Stimulated activated CD4-positive, alpha-beta T cell treated with anti-CD3 and anti-CD28 coated beads, Interleukin-2, amount 100 ng/mL, for 4 hours (primary cell): ENCODE measurements at places on chromosomes 5 and 9.

- no peak for DNase-seq
Observed at GRCh38 chr9:131619680-131620079, 74.4 kb downstream of the PRRT1B start.

GRCh38 chr9:132587592-132587955, 5.2 kb downstream of the BARHL1 start:
- no peak for DNase-seq

DNA sequence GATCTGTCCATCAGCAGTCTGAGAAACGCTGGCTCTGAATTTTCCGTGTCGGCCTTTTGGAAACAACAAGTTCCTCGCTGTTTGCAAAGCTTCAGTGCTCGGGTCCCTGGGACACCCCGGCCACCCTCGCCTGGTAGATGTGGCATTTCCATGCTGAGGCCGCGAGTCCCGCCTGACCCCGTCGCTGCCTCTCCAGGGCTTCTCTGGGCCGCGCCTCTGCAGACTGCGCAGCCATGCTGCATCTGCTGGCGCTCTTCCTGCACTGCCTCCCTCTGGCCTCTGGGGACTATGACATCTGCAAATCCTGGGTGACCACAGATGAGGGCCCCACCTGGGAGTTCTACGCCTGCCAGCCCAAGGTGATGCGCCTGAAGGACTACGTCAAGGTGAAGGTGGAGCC, 4.7 kb downstream of the NTNG2 start:
- no peak for DNase-seq

GRCh38 chr9:135610290-135611141, 28.8 kb downstream of the GLT6D1 start:
- no peak for DNase-seq

GRCh38 chr5:125829349-125829748, 593.9 kb upstream of the GRAMD2B start:
- DNase-seq, result no peak

- no peak for DNase-seq
Observed at GRCh38 chr5:167671176-167671575, 620.3 kb upstream of the WWC1 start.

- DNase-seq, result no peak
Observed at GRCh38 chr9:114314881-114315722, 7.8 kb upstream of the ORM1 start.

DNA sequence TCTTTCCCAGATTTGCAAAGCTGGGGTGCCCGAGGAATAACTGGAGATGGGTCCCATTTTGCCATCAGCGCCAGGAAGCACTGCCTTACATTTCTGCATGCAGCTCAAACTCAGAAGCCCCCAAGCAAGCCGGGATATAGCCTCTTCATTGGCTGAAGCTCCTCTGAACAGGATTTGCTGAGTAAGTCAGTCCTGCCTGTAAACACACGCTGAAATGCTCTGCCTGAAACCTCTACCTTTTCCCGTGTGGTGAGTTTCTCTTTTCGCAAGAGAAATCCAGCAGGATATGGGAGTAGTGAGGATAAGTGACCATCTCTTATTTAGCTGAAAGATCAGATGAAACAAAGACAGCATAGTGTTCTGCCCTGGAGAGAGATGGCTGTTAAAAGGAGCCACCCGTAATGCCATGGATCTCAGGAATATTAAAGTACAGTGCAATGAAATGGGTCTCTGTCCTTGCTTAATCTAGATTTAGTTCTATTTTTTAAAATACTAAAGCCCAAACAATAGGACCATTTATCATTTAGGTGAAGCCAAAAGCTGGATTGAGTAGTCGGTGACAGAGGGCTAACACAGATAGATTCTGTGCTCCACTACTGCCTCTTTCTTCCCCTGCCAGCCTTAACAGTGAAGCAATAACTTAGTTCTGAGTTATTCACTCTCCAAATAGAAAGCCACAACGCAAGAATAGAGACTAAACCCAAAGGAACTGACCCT, 177.5 kb upstream of the PPP2R2B start:
- no peak for DNase-seq

- DNase-seq, result no peak
Observed at GRCh38 chr5:115336201-115336720, 39.8 kb upstream of the CCDC112 start.

- DNase-seq, result no peak
Observed at GRCh38 chr5:103397739-103398581, 139.4 kb downstream of the MACIR start.

- DNase-seq, result no peak
Observed at GRCh38 chr5:84881737-84882136, 497.1 kb upstream of the EDIL3 start.

- no peak for DNase-seq
Observed at GRCh38 chr5:6606884-6607558, 25.8 kb downstream of the NSUN2 start.

GRCh38 chr5:37971483-37972024, 131.7 kb upstream of the GDNF start:
- DNase-seq, result no peak

DNA sequence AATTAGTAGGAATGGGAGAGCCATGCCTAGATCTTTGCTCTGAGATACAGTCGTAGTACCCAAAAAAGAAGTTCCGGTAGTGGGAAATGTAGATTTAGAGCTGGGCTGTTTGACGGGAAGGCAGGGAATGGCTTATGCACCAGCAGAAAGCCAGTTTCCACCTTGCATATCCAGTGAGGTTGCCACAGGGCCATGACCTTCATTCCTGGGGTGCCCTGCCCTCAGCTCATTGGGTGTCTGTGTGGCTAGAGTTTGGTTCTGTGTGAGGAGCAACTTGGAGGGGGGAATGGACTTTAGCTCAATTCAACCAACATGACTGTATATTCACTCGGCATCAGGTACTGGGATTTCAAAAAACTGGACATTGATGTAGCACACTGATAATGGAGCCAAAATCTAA, 300.1 kb downstream of the MLLT3 start:
- DNase-seq, result no peak

- DNase-seq, result no peak
Observed at GRCh38 chr5:39064450-39064849, 9.7 kb downstream of the RICTOR start.

DNA sequence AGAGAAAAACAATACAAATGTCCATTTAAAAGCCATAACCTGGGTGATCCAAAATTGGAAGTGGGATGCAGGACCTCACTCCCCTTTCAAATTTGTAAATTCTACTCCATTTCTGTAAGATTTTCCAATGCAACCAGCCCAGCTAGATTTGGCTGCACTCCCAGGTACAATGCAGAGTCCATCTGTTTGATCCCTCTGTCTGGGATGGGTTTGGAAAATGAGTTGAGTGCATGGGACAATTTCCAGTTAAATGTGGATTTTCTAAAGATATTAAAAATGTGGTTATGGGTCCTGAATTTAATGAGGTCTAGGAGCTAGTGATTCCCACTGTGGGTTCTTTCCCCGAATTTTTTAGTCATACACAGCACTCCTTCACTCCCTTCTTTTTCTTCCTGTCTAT, 104.0 kb upstream of the ATP10B start:
- DNase-seq, result no peak

DNA sequence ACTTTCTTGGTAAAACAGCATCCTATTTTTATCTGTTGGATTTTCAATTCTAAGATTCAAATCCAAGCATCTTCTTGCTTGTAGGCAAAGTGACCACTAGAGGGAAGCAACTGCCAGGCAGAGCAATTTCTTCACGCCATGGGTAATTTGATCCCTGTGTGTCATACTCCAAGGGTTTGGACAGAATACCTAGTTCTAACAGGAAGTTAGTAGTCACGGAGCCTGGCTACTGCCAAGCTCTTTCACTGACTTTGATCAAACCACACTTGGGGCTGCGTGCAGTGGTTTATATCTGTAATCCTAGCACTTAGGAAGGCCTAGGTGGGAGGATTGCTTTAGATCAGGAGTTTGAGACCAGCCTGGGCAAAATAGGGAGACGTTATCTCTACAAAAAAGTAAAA, 473.6 kb upstream of the TNC start:
- DNase-seq, result no peak

DNA sequence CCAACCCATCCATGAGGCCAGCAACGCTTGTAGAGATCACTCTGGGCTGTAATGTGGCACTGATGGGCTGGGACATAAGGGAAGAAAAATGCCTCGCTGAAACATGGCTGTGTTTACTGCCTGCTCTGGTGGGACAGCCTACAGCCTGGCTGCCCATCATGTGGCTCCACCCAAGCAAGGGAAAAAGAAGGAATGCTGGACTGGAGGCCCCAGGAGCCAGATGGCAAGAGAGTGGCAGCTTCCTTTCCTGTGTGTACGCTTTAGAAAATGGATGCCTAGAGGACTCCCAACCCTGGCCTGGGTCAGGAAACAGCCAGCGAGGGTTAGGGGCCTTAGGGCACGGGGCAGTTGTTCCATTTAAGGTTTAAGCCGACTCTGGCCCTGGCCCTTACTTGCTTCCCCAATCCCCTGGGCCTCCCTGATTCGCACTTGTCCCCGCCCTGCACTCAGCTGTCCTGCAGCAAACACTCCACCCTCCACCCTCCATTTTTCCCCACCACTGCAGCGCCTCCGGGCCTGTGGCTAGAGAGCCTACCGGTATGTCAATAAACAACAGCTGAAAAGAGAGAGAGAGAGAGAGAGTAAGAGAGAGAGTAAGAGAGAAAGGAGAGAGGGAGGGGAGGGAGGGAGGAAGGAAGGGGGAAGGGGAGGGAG, 819.4 kb downstream of the SEMA5A start:
- no peak for DNase-seq

- DNase-seq, result no peak
Observed at GRCh38 chr9:93670208-93671019, 94.0 kb downstream of the PHF2 start.

DNA sequence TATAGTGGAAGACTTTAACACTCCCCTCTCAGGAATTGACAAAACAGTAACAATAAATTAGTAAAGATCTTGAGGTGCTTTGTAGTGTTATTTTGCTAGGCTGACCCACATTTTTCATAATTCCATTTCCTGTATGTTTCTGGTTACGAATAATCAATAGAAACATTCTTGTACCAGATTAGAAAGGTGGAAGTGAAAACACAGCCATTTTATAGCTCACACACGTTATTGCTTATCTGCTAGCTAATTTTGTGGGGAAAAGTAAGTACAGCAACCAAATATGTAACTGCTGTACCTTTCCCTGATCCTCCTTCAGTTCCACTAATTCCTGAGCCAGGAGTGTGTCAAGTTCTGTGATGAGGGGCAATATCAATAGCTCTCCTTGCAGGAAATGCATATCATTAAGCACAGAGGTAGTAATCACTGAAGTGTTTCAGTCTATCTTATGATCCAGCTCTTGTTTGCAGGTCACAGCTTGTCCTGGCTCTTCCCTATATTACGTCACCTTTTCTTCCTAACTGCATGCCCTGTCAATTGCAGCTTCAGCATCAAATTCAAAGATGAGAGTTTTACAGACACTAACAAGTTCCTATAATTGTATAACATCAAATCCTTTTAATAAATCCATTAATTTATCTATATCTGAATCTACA, 59.4 kb downstream of the MINAR2 start:
- no peak for DNase-seq

DNA sequence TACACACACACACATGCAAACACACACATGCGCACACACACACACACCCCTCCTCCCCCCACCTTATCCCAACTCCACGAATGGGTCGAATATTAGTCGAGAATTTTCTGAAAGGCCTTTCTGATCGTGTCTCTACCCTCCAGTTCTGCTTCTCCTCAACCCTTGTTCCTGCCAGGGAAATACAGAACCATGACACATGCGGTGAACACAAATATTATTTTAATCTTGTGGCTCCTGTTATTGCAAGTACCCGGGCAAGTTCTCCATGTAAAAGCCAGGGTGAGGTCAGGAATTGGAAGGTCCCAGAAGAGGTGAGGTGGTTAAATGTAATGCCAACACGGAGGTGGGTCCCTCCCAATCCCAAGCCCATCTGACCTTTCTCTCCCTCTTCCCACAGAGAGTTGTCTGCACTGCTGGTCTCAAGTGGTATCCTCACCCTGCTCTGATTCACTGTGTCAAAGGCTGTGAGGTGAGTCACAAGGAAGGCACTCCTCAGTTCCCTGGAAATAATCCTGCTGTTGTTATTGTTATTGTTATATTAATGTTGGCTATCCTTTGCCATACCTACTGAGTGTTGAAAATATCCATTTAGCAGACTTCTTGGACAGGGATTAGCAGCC, 223.7 kb downstream of the PAPPA start:
- DNase-seq, result no peak

DNA sequence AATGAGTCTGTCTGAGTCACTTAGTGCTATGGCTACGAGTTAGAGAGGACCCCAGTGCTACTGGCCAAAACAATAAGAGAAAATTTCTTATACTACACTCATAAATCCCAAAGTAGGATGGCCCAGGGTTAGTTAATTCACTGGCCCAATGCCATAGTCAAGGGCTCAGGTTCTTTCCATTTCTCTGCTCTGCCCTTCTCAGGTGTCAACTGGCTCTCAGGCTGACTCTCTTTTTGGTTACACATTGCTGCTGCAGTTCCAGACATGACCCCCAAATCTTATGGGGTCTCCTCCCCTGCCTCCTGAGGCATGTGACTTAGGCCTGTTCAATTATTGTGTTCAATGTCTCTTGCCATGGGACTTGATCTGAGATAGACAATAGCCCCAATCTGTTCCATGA, 70.4 kb downstream of the ARHGEF37 start:
- DNase-seq, result no peak

GRCh38 chr5:35956429-35956828, 18.0 kb upstream of the CAPSL start:
- DNase-seq, result no peak

- no peak for DNase-seq
Observed at GRCh38 chr9:93114169-93114983, 18.4 kb downstream of the CARD19 start.

DNA sequence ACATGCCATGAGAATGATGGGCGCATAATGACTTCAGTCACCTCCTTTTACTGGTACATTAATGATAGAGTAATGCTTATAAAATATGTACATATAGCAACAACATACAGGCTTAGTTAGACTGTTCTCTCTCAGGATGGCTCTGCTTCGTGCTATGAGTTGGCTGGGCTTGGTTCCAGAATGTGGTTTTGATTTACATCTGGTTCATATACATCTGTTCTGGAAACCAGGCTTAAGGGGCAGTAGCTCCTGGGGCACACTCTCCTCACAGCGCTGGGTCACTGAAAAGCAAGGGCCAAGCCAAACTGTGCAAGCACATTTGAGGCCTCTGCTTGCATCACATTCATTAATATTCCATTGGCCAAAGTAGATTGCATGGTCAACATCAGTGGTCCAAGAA, 44.9 kb downstream of the PCSK1 start:
- DNase-seq, result no peak

- DNase-seq, result no peak
Observed at GRCh38 chr5:167008705-167009104, 1282.7 kb upstream of the WWC1 start.

- no peak for DNase-seq
Observed at GRCh38 chr9:93161786-93162562, 22.0 kb upstream of the WNK2 start.

- no peak for DNase-seq
Observed at GRCh38 chr9:31671011-31671410, 713.4 kb upstream of the ACO1 start.

DNA sequence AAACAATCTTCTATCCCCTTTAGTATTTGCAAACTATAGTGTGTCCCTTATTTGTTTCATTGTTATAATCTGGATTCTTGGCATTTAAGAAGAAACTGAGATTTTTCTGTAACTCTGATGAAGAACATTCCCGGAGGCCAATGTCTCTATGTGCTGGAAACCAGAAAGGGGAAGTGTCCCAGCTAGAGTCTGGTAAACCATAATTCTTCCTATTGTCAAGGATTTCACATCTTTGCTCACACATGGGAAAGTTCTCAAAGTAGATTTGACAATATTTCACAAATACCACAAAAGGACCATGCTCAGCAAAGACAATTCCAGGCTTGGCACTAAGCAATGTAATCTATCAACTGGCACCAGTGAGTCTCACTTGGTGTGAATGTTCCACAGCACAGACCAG, 146.8 kb downstream of the MUSK start:
- no peak for DNase-seq

GRCh38 chr9:35395706-35396101, 94.2 kb upstream of the RUSC2 start:
- DNase-seq, result no peak
